ENCODE measurements at places on chromosomes 7 and 10. TPM values are rescaled to one million over a fixed set of nuclear protein-coding genes. Genes with fewer than 3 reads are reported as not detected.

- H3K27ac ChIP-seq, result no peak overlapping the region
- H3K27me3 ChIP-seq, result no peaks in the 10 kb centered on the region
- no peaks in the 10 kb centered on the region for H3K4me1 ChIP-seq
- H3K36me3 ChIP-seq, result peaks cover 96% of the 10 kb centered on the region
- H3K4me3 ChIP-seq, result no peak overlapping the region
- DNase-seq, result no peak
Observed at GRCh38 chr7:43803865-43804264, 45.4 kb downstream of the BLVRA start.

The GLRX3 gene
- total RNA-seq, result 45.9 TPM

DNA sequence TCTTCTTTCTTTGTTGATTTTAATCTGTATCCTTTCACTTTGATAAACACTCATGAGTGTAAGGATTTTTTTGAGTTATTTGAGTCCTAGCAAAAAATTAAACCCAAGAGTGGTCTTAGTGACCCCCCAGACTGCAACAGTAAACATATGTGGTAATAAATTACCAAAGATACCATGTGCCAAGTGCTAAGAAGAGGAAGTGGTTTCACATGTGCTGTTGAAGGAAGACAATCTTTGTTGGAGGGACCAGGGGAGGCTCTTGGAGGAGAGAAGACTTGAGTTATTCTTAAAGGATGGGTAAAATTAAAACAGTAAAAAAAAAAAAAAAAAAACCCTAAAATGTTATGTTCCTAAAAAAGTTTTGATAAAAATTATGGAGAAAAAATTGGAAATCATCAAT is 150.2 kb downstream of the SEC23IP start:
- H3K27ac ChIP-seq, result no peak overlapping the region
- no peak for DNase-seq

The CTAGE15 gene
- 0.95 TPM for total RNA-seq

- no peaks in the 10 kb centered on the region for H3K36me3 ChIP-seq
- H3K27me3 ChIP-seq, result no peaks in the 10 kb centered on the region
- H3K27ac ChIP-seq, result no peak overlapping the region
- no peak overlapping the region for H3K4me3 ChIP-seq
Observed at GRCh38 chr10:62899311-62899710, 83.1 kb upstream of the EGR2 start.

- H3K27ac ChIP-seq, result no peak overlapping the region
- no peak overlapping the region for H3K4me3 ChIP-seq
- no peak for DNase-seq
- H3K27me3 ChIP-seq, result no peaks in the 10 kb centered on the region
- H3K4me1 ChIP-seq, result no peaks in the 10 kb centered on the region
Observed at GRCh38 chr10:98276311-98276710, 8.3 kb upstream of the LOXL4 start.

DNA sequence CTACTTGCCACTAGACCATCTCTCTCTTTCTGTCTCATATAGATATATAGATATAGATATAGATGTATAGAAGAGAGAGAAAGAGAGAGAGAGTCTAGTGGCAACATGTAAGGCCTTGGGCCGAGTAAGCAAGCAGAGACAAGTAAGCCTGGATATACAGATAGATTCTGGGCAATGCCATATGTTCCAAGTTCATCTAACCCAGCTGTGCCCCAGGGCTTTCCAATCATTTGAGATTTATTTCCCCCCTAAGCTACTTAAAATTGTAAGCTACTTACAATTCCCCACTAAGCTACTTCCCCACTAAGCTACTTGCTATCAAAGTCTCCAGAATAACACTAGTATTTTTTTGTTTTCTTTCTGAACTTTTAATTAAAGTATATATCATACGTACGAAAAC is 1094.1 kb downstream of the DNAJB9 start:
- H3K4me1 ChIP-seq, result no peaks in the 10 kb centered on the region
- H3K27ac ChIP-seq, result no peak overlapping the region
- no peaks in the 10 kb centered on the region for H3K27me3 ChIP-seq

The NEUROG3 gene
- not detected for total RNA-seq

The ZNF736 gene
- total RNA-seq, result 15.1 TPM

The PBLD gene
- 2.6 TPM for total RNA-seq

DNA sequence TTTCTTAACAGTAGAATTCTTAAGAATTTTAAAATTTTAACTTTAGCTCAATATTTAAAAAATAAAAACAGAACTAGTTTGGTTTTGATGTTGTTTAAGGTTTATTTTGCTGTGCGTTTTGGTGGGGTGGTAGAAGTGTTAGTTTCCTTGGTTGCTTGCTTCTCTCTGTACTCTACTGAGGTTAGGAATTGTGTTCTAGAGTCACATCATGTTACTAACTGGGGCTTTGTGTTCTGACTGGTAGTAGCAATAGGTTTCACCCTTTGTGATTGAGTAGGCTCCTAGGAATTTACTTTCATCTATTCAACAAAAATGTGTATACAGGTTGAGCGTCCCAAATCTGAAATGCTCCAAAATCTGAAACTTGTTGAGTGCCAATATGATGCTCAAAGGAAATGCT is 99.5 kb downstream of the ZEB1 start:
- no peaks in the 10 kb centered on the region for H3K4me1 ChIP-seq
- no peaks in the 10 kb centered on the region for H3K36me3 ChIP-seq
- no peak overlapping the region for H3K4me3 ChIP-seq
- no peaks in the 10 kb centered on the region for H3K27me3 ChIP-seq

- no peaks in the 10 kb centered on the region for H3K36me3 ChIP-seq
- no peak overlapping the region for H3K27ac ChIP-seq
- H3K4me1 ChIP-seq, result no peaks in the 10 kb centered on the region
- H3K4me3 ChIP-seq, result no peak overlapping the region
- DNase-seq, result no peak
Observed at GRCh38 chr7:85237721-85238120, 50.9 kb upstream of the SEMA3D start.
